NCI-H1105 (cell line): ENCODE measurements at places on chromosomes 7 and 10.
A peak's percentile ranks its signal among the peaks of the same experiment; 100 is the strongest.

GRCh38 chr10:103541616-103542015 is 48.1 kb downstream of the NEURL1 start:
- DNase-seq: no peak

DNA sequence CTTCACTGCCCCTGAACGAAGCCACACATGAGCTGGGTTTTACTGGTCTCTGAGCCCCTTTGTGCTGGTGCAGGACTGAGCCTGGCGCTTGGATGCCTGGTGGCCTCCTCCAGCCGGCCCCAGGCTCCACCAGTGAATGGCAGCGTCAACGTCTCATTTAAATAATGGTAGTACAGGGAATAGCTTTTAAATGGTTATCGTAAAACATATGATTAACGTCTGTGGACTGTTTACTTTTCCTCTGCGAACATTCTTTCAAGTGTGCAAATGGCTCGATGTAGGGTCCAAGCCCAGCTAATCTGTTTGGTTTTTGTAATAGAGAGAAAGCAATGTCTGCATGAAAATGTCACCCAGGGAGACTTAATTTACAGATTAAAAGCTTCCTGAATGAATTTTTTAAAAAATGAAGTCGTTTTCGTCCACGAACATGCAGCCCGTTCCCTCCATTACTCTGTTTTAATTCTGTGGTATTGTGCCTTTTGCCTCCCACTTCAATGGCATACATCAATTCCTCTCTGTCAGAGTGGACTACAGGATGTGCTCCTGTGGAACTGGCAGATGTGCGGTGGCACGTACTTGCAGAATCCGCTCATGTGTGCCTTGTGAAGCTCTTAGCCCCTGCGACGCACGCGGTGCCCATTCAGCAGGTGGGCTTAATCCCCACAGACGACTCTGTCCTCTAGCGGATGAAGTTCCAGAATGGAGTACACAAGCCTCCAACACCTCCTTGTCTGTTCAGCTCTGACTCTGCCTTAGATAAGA is 192.7 kb downstream of the TCF7L2 start:
- peak; percentile 48 for DNase-seq

DNA sequence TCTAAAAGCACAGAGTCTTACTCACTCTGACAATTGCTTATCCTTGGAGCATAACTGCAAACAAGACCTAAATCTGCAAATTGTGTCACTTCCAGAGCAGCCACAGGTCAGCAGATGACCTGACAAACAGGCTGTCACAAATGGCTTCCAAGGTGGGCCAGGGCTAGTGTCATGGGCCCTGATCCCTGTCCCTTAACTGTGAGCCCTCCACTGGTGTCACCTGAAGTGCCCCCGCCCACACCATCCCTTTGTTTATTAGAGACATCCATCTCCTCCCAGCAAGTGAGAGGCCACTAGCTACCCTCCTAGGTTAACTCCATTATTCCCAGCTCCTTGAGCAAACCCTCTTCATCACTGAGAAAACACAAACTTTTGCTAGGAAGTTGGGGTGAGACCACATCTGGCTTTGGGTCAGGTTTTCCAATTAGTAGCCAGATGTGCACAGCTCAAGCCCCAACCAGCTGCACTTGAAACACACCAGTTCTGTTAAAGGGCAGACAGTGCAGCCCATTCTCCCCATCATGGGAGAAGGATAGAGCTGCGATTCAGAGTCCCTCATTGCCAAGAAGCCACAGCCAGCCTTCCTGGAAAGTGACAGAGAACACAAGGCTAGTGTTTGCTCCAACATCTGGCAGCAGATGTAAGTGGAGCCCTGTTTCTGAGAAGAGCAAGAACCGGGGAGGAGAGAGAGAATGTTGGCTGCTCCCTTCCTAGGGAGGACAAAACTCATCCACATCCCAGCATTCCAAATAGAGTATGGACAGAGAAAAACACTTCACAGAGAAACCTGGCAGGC is 75.7 kb upstream of the NANOS1 start:
- no peak for DNase-seq

GRCh38 chr7:106128836-106129235 is 16.7 kb upstream of the SYPL1 start:
- DNase-seq: no peak

GRCh38 chr10:74072503-74072902 is 74.6 kb downstream of the VCL start:
- no peak for DNase-seq

DNA sequence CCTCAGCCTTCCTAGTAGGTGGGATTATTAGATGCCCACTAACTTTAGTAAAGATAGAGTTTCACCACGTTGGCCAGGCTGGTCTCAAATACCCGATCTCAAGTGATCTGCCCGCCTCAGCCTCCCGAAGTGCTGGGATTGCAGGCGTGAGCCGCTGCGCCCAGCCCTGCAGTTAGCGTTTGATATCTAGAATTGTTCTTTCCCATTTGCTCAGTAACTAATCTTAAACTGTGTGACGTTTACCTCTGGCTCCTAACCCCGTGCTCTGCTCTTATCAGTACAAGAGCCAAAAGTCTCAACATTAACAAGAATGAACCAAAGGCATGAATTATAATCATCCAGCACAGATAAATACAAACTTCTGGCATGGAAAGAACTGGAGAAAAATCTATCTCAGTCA is 47.4 kb downstream of the IGF2BP3 start:
- DNase-seq: no peak
